Adrenal gland (tissue), 19 donors: ENCODE measurements at places on chromosomes 2 and 18. TPM values are rescaled to one million over a fixed set of nuclear protein-coding genes. Genes with fewer than 3 reads are reported as not detected.

The SOX11 gene
- total RNA-seq, result not detected

The SLC9A4 gene
- not detected for total RNA-seq

GRCh38 chr18:47876813-47877212 lies 53.6 kb downstream of the SMAD2 start:
- no peak for DNase-seq

DNA sequence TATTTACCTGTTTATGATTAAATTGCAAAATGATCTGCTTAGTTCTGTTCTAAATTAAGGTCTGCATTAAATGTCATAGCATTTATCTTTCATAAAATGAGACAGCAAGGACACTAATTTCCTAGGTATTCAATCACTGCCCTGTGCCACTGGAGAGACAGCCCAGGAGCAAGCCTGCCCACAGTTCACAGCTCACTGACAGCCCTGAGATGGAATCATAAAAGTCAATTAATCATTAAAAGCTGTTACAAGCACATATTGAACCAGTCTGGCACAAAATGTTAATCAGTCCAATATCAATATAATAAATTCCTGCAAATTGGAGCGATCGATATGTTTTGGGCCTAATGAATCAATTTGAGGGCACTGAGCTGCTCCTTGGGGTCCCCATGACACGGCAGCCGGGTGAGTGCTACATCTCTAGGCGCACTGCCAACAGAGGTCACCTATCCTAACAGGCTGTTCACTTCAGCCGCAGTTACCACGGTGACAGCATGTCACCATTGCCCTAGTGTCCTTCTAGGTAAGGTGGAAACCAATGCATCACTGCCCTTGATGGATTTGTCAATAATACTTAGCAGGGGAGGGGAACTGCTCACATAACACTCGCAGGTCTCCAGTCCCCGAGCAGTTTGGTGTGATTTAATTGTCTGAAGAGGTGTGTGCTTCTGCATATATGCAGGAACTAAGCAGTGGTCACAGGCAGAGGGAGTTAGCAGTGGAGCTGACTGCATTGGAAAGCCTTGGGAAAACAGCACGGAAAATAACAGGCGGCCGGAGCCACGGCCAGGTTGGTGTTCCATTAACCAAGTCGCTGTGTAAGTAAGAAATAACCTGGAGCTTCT lies 47.3 kb downstream of the POU3F3 start:
- no peak for DNase-seq
